ENCODE measurements at places on chromosomes 13 and 19.
A peak's percentile ranks its signal among the peaks of the same experiment; 100 is the strongest.

DNA sequence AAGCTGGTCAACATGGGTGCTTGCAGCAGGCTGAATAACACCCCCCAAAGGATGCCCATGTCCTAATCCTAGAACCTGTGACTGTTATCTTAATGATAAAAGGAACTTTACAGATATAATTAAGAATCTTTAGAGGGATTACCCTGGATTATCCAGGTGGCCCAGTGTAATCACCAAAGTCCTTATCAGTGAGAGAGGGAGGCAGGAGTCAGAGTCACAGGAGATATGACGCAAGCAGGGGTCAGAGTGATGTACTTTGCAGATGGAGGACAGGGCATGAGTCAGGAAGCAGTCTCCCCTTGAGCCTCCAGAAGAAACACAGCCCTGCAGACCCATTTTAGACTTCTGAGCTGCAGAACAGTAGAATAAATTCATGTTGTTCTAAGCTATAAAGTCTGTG lies 9.8 kb downstream of the ZNF606 start:
- DNase-seq: no peak

GRCh38 chr13:39918620-39919236 lies 263.3 kb downstream of the COG6 start:
- DNase-seq: no peak

GRCh38 chr19:37506387-37507166 lies at the start of gene ZNF793:
Gene ZNF793, plus strand, starts transcription at chr19:37506939. Its CDS starts 16,501 bp downstream, at chr19:37523440.
- peak; percentile 53 for DNase-seq

- no peak for DNase-seq
These were observed 16.0 kb downstream of the PRKCSH start for GRCh38 chr19:11451327-11451870.

DNA sequence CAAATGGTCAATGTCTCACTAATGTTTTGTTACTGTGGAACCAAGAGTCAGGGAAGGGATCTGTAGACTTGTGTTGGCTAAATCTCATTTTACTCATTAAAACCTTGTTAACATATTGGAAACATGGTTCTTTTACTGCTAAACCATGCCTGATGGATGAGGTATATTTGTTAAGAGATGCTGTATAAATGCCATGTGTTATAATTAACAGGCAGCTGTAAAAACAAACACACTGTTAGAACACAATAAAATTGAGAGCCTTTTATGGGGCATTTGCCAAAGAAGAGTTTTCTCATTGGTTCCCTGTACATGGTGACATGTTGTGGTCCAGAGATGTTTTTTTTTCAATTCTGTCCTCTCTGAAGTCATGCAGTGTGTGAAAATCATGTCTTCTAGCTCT lies 121.9 kb downstream of the ESD start:
- peak; percentile 29 for DNase-seq

- peak; percentile 25 for DNase-seq
These were observed 1316.7 kb upstream of the SLC10A2 start for GRCh38 chr13:104382951-104383350.

DNA sequence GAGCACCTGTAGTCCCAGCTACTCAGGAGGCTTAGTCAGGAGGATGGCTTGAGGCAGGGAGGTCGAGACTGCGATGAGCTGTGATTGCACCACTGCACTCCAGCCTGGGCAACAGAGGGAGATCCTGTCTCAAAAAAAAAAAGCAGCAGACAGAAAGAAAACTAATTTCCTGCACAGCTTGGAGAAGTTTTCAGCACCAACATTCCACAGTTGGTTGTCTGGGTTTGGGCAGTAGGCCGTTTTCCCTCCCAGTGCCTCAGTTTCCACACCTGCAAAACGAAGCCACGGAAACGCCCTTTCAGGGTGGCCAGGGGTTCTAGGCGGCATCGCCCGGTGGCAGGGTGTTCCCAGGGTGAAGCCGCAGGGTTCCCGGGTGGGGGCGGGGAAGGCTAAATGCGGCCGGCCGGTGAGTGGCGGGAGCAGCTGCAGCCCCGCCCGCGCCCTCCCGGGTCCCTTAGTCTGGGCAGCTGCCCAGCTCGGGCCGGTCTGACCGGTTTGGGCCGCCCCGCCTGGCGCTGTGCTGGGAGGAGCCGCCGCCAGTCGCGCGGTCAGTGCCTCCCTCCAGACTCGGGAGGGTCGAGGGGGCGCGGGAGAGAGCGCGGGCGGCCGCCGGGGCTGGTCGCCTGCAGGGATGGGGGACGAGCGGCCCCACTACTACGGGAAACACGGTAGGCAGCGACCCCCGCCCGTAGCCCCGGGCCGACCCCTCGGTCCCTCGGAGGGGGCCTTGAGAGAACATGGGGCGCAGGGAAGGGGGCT lies at the start of gene SLC44A2:
TSS of gene SLC44A2 (plus strand) at position 551 of the 759 bp plus-strand sequence. CDS start at position 632, 81 bp downstream.
- DNase-seq: peak; percentile 59

DNA sequence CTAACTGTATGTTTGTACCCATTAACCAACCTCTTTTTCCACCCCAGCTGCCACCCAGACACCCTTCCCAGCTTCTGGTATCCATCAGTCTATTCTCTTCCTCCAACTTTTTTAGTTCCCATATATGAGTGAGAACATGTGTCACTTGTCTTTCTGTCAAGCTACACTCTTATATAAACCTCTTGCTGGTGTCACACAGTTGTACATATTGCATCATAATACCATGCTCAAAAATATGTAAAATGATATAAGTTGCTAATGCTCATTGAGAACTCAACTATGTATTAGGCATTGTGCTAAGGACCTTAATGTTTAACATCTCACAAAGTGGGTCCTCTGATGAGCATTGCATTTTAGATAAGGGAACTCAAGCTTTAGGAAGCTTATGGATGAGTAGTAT lies 395.4 kb downstream of the GPC6 start:
- no peak for DNase-seq

DNA sequence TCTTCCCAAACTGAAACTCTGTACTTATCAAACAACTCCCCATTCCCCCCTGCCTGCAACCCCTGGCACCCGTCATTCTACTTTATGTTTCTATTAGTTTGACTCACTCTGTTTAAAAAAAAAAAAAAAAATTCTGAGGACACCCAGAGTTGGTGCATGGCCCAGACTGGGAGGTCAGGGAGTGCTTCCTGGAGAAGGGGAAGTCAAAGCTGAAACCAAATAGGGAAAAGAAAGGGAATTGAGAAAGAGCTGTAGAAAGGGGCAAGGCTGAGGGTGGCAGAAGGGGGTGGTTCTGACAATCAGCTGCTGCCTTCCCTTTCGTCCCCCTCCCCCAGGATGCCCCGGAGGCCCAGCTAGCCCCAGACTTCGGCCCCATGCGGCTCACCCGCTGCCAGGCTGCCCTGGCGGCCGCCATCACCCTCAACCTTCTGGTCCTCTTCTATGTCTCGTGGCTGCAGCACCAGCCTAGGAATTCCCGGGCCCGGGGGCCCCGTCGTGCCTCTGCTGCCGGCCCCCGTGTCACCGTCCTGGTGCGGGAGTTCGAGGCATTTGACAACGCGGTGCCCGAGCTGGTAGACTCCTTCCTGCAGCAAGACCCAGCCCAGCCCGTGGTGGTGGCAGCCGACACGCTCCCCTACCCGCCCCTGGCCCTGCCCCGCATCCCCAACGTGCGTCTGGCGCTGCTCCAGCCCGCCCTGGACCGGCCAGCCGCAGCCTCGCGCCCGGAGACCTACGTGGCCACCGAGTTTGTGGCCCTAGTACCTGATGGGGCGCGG lies 9.0 kb upstream of the STRN4 start:
- peak; percentile 55 for DNase-seq

DNA sequence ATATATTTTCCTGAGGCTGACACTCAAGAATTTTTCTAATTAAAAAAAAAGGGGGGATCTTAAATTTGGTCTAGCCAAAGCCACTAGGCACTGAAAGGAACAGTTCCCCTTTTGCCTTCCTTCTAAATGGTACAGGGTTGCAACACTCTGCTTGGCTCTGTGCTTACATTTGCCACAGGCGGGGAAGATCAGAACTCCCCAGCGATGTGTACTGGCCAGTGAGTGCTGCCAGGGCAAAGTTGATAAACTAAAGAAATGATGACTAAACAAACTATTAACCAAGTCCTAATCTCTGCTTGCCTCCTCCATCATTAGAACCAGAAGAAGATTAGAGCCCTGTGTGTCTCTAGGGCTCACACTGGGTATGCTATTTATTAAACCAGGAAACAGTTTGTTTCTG lies 75.3 kb upstream of the SCEL start:
- DNase-seq: no peak

GRCh38 chr19:15614507-15615379 lies at the start of gene CYP4F8:
Gene CYP4F8, plus strand, starts transcription at chr19:15615218. Its CDS starts 399 bp downstream, at chr19:15615617.
- no peak for DNase-seq

DNA sequence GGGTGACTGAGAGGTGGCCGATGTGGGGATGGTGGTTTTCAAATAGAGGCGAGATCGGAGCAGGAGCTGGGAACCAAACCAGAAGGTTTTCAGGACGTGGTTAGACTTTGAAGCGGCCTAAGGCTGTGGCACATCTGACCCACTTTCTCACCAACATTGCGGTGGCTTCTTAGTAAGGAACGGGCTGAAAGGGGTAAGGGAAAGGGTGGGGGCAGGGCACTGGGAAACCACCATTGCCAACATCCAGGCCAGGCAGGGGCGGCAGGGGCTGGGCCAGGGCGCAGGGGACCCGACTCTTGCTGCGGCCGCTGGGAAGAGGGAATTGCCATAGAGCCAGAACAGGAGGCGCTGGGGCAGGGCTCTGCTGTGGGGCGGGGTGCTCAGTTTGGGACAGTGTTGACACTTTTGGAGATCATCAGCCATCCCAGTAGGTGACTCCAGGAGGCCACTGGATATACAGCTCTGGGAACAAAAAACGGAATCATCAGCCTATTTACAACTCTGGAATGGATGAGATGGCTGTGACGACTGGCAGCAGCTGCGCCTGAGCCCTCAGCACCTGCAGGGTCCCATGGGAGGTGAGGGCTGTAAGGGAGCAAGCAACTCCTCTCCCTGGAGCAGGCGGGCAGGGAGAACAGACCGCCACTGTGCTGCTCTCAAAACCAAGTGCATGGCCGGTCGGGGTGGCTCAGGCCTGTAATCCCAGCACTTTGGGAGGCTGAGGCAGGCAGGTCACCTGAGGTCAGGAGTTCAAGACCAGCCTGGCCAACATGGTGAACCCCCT lies 52.2 kb downstream of the IRS2 start:
- no peak for DNase-seq

- DNase-seq: no peak
These were observed 48.6 kb upstream of the SHKBP1 start for GRCh38 chr19:40528078-40528477.

DNA sequence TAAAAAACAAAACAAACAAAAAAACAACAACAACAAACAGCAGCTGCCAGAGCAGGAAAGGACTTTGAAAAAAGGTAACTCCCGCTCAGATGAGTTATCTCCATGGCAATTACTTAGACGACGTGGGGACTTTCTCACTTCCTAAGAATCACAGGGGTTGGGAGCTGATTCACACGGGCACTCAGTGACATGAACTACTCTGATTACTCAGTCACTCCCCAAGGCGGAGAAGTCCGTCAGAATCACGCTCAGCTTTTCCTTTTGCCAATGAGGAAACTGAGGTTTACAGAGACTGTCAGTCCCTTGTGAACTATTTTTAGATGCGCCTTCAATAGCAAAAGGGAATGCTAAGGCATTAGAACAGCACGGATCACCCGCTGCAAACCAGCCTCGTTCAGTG lies 32.3 kb upstream of the MATK start:
- DNase-seq: peak; percentile 17
